ENCODE measurements at places on chromosomes 2 and 18.

DNA sequence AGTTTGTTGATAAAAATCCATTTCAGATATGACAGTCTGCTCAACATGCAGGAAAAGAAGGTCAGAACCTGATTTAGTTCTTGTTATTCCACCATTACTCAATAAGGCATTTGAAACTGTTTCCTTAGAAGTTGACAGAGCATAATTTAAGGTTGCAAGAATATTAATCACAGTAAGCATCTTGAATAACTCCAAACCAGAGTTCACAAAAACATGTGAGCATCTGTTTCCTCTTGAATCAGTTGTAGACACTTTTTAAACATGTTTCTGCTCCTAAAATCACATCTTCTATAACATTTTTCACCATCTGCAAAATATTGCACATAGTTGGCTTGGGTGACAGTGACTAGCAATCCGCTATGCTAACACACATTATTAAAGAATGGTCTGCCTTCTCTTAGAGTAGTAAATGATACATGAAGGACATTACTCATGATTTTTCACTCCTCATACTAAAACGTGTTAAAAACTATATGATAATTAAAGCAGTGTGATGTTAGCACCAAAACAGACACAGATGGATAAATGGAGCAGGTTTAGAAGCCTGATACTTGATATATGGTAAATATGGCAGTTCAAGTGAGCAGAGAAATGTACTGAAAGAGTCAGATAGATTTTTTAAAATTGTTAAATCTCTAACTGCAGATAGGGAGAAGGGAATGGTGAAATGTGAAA is 30.3 kb downstream of the AKAIN1 start:
- no peak for DNase-seq

GRCh38 chr18:79948719-79949411 is 2.6 kb downstream of the SLC66A2 start:
- no peak for DNase-seq

DNA sequence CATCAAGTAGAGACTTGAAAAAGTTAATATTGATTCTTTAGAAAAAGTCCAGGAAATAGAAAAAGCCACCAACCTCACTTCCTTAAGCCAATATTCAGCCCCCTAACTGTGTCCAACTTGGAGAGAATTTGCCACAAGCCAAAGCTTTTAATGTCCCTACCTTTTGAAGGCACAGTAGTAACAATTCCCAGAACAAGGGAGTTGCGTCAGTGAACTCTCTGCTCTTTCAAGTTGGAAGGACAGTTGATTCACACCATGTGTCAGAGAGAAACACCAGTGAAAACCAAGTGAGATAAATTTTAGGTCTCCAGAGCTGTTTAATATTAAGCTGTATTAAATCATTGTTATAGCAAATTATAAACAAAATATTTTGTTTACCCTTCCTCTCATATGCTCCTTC is 66.1 kb downstream of the EXOC6B start:
- no peak for DNase-seq

GRCh38 chr2:136204971-136205370 is 87.0 kb upstream of the CXCR4 start:
- DNase-seq = no peak

- DNase-seq = no peak
These were observed 155.1 kb downstream of the DYSF start for GRCh38 chr2:71608441-71608840.

- no peak for DNase-seq
These were observed 188.8 kb downstream of the CAMKMT start for GRCh38 chr2:44550561-44550960.

GRCh38 chr2:181949047-181949446 is 36.6 kb upstream of the PPP1R1C start:
- no peak for DNase-seq

GRCh38 chr2:240689975-240690374 is 1.7 kb upstream of the AQP12A start:
- DNase-seq = no peak

GRCh38 chr2:584863-585823 is 92.1 kb downstream of the TMEM18 start:
- no peak for DNase-seq

GRCh38 chr2:120182019-120182560 is 41.1 kb downstream of the TMEM185B start:
- no peak for DNase-seq

- DNase-seq = no peak
These were observed 83.8 kb upstream of the TLK1 start for GRCh38 chr2:171244466-171244969.

GRCh38 chr2:177399376-177399775 is 6.8 kb downstream of the AGPS start:
- DNase-seq = no peak

DNA sequence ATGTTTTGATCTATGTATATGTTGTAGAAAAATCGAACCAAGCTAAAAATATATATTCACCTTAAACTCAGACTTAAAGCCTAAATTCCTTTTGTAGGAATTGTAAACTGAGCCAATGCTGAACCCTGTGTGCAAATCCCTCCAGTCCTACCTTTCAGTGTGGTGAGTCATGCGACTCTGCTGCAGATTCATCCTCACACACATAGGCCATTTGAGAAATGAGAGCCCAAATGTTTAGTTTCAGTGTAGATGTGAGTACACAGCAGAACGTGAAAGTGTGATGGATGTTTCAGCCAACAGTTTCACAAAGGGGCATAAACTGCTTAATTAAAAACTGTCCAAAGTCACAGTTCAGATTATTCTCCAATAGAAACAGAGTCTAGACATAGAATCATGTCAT is 193.2 kb downstream of the CDH19 start:
- no peak for DNase-seq

- DNase-seq = no peak
These were observed 48.4 kb downstream of the UNC50 start for GRCh38 chr2:98656800-98657199.

DNA sequence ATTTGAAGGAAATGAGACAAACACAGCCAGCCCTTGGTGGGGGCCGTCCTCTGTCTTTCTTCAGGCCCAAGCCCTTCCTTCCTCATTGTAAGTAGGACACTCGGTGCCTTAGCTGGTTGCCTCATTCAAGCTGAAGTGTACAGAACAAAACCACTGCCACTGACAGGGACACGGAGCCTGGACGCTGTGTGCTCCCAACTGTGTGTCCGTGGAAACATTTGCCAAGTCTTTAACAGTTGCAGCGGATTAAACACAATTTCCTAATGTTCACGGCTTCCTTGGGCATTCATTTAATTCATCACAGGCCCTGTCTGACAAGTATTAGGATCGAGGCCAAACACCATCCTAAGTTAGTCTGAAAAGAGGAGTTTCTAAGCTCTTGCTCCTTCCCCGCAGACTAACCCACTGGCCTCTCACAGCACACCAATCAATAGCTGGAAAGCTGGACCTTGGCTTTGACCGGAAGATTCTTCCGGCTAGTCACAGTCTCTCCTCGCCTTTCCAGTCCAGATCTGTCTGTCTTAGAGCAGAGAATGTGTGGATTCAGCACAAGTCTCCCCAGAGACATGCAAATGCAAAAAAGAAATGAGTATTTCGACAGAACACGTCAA is 68.7 kb upstream of the ACSL3 start:
- DNase-seq = no peak

DNA sequence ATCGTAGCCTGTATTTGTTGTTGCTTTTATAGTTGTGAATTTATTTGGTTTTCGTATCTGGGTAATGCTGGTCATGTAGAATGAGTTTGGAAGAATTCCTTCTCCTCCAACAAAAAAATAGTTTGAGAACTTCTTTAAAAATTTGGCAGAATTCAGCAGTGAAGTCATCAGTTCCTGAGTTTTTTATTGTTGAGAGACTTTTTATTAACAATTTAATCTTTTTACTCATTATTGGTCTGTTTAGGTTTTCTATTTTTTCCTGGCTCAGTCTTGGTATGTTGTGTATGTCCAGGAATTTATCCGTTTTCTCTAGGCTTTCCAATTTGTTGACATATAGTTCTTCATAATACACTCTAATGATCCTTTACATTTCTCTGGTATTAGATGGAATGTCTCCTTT is 1613.3 kb upstream of the PIK3C3 start:
- DNase-seq = no peak

GRCh38 chr2:105827351-105828096 is 82.8 kb downstream of the NCK2 start:
- no peak for DNase-seq

- no peak for DNase-seq
These were observed 37.7 kb downstream of the DOCK10 start for GRCh38 chr2:225004597-225004996.

- no peak for DNase-seq
These were observed 30.9 kb downstream of the XDH start for GRCh38 chr2:31383471-31384153.
